ENCODE measurements at places on chromosomes 4 and X.

GRCh38 chr4:63607169-63607872, 801.9 kb downstream of the TECRL start:
- DNase-seq = no peak

- DNase-seq = no peak
Measured at GRCh38 chrX:93580634-93581033, 92.7 kb downstream of the NAP1L3 start.

DNA sequence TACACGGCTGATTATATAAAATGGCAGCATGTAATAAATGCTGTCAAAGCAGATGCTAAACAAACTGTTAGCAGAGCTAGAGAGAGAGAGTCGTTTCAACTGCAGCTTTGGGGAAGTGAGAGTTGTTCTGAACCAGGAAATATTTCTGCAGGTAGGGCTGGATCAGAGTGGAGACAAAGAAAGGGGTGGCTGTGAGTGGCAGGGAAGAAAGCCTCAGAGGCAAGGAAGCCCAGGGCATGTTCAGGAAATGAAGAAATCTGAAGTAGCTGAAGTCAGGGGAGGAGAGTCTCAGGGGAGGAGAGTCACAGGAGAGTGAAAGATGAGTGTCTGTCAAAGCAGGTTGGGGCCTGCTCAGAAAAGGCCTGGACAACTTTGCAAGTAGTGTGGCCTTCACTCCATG, 48.4 kb upstream of the RPS6KA3 start:
- DNase-seq = no peak

GRCh38 chr4:187141101-187141500, 417.4 kb upstream of the FAT1 start:
- no peak for DNase-seq

- no peak for DNase-seq
Measured at GRCh38 chr4:108056418-108056817, 66.7 kb downstream of the HADH start.

- no peak for DNase-seq
Measured at GRCh38 chr4:101355246-101355645, 7.9 kb upstream of the PPP3CA start.

- no peak for DNase-seq
Measured at GRCh38 chr4:59837751-59838150, 1362.4 kb upstream of the ADGRL3 start.

DNA sequence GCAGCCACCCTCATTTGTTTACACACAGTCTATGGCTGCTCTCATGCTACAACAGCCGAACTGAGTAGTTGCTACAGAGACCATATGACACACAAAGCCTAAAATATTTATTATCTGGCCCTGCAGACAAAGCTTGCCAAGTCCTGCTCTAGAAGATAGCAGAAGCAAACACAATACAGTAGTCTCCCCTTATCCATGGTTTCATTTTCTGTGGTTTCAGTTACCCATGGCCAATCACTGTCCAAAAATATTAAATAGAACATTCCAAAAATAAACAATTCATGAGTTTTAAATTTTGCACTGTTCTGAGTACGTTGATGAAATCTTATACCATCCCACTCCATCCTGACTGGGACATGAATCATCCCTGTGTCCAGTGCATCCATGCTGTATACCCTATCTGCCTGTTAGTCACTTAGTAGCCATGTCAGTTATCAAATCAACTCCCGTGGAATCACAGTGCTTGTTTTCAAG, 40.2 kb upstream of the ZNF81 start:
- DNase-seq = no peak

GRCh38 chrX:14899607-14900006, 26.4 kb downstream of the MOSPD2 start:
- DNase-seq = no peak

- no peak for DNase-seq
Measured at GRCh38 chr4:112069110-112069509, 76.1 kb upstream of the FAM241A start.

Measured in CD4-positive, alpha-beta T cell (primary cell).